CD4-positive, alpha-beta T cell (primary cell): ENCODE measurements at places on chromosomes 16 and 17. TPM values are rescaled to one million over a fixed set of nuclear protein-coding genes. Genes with fewer than 3 reads are reported as not detected.

GRCh38 chr17:32102172-32102571, 40.1 kb upstream of the RHOT1 start:
- no peak for DNase-seq

GRCh38 chr17:79859676-79860615, 20.7 kb upstream of the CBX4 start:
- DNase-seq = no peak

DNA sequence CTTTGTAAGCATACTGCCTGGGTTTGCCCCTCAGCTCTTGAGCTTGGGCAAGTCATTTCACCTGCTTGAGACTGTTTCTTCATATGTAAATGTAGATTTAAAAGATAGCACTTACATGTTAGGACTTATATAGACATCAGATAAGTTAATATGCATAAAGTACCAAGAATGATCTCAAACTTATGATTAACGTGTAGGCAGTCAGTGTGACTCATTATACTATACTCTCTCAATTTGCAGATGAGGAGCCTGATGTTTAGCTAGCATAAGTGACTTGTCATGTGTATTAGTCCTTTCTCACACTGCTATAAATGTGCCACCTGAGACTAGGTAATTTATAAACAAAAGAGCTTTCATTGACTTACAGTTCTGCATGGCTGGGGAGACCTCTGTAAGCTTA, 690.5 kb downstream of the KCNJ2 start:
- no peak for DNase-seq

GRCh38 chr17:58517378-58517927, 3.0 kb upstream of the MTMR4 start:
- no peak for DNase-seq

GRCh38 chr16:63714876-63715275, 1407.0 kb downstream of the CDH11 start:
- DNase-seq = no peak

DNA sequence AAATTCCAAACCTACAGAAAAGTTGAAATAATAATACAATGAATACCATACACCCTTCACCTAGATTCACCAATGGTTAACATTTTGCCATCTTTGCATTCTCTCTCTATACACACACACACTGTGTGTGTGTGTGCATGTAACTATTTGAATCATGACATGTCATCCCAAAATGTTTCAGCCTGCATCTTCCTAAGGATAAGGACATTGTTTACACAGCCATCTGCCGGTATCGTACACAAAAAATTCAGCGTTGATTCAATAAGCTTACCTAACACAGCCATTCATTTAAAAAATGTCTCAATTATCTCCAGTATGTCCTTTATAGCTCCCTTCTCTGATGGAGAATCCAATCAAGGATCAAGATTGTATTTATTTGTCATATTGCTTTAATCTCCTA, 3.9 kb downstream of the MXRA7 start:
- no peak for DNase-seq

- no peak for DNase-seq
These were observed 146.0 kb downstream of the FTO start for GRCh38 chr16:53849994-53850393.

DNA sequence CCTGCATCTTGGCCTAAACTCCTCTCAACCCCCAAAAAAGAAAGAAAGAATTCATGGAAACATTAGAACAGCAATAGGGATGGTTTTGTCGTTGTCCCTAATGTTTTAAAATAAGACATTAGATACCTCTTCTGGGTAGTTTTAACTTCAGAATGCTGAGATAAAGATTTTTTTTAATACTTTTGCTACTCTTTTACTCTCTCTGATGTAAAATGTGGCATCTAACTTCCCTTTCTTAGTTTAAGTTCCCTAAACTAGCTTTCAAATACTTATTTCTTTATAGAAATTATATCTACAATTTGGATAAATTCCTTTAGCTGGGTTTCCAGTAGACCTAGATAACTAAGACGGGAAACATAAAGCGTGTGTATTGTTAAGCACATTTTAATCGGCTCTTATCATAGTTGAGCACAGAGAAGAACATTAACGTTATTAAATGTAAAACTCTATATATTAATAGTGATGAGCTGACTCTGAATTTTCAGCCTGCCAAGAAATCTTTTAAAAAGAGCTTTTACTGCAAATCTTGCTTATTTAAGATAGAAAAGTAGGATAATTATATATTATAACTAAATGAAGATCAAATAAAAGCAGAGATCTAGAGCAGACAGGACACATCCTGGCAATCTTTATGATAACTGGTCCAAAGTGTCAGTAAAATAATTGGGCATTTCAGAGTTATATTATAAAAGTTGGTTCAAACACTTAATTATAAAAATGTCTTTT, 183.2 kb downstream of the CYB561 start:
- DNase-seq = no peak

GRCh38 chr17:16027708-16028584, 28.3 kb downstream of the TTC19 start:
- DNase-seq = peak; percentile 40

GRCh38 chr17:35605678-35606077, 18.6 kb downstream of the AP2B1 start:
- DNase-seq = no peak

GRCh38 chr17:6686026-6686425, 27.1 kb downstream of the SLC13A5 start:
- no peak for DNase-seq

DNA sequence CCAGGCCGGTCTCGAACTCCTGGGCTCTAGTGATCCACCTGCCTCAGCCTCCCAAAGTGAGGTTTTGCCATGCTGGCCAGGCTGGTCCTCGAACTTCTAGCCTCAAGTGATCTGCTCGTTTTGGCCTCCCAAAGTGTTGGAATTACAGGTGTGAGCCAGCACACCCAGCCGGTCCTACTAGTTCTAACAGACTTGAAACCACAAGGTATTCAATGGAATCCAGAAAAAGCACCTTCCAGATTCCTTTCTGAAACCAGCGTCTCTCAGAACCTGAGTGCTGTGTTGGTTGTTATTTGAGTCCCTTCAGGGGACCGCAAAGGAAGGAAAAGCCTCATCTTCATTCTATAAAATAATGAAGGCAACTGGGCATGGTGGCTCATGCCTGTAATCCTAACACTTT, 4.1 kb downstream of the KRABD2 start:
- no peak for DNase-seq

GRCh38 chr17:61568219-61569072, 22.6 kb downstream of the NACA2 start:
- no peak for DNase-seq

DNA sequence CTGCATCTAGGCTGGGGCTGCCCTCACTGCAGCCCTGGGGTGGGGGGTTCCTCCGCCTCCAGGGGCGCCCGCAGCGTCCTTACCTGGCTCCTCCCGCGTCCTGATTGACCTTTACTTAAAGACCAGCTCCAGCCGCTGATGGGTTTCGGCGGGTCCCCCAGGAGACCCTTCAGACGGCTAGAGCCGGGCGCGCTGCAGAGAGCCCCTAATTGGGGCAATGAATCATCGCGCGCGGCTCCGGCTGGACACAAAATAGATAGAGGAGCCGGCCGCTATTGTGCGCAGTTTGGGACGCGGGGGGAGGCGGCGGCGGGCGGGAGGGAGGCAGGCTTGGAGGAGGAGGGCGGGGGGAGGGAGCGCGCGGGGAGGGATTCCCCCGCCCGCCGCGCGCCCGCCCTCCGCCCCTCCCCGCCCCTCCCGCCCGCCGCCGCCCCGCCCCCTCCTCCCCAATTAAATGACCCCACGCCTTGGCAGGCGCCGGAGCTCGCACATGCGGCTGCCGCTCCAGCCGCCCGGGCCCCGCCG, 56.5 kb upstream of the CIBAR2 start:
- DNase-seq = no peak

DNA sequence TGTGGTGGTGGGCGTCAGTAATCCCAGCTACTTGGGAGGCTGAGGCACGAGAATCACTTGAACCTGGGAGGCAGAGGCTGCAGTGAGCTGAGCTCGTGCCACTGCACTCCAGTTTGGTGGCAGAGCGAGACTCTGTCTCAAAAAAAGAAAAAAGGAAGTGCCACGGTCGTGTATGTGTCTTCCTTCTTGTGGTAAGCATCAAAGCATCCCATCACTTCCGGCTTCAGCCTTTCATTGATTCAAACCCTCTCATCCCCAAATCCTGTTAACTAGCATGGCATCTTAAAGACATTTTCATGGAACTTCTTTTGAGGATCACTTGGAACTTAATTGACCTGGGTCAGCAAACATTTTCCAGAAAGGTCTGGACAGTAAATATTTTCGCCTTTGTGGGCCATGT, 126.2 kb downstream of the CPPED1 start:
- DNase-seq = no peak

DNA sequence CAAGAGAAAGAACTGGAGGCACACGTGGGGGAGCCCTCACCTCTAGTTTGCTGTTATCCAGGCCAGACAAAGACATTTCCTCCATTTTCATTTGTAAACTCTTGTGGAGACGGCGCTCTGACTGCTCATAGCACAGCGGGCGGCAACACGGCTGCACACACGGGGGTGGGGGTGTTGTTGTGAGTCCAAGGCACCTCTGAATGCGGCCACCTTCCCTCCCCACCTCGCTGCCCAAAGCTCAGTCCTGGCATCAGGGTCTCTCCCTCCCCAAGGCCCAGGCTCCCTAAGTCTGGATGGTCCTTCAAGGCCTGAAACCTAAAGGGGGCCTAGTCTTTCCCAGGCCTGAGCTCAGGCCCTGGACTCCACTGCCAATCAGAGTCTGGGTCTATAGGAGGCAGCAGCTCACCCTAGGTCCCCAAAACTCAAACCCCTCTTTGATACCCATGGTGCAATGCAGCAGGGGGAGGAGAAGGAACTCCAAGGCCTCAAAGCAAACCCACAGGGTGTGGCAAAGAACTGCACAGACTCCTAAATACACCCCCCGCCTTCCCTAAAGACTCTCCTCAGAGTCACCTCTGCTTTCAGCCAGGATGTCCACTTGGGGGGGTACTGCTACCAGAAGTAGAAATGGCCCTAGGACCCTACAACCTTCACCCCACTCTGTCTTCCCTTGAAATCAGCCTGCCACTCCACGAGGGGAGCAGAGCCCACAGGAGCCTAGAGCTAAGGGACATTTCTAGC, 1.5 kb downstream of the ATXN7L3 start:
- DNase-seq = no peak

- DNase-seq = no peak
These were observed 97.1 kb upstream of the HS3ST3A1 start for GRCh38 chr17:13698832-13699231.

DNA sequence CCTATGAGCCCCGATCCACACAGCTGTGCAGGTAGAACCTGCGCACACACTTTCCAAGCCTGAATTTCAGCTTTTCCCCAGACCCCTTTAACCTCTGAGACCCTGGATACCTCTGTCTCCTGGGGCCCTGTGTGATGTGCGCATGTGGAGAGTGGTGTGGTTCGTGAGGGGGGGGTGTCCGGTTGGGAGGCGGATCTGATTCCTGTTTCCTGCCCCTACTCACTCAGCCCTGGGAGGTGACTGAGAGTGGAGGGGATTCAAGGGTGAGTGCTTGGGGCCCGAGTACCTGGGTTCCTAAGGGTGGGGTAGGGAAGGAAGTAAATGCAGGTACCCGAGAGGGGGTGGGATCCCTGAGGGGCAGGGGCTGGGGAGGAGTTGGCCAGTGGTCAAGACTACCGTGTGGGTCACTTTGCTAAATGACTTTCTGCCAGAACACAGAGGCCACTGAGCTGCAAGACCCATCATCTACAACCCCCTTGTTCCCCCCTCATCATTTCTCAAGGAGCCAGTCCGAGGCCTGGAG, 621 bp downstream of the ARHGEF15 start:
- DNase-seq = no peak

GRCh38 chr17:57442914-57443571, 186.7 kb downstream of the MSI2 start:
- DNase-seq = peak; percentile 59

DNA sequence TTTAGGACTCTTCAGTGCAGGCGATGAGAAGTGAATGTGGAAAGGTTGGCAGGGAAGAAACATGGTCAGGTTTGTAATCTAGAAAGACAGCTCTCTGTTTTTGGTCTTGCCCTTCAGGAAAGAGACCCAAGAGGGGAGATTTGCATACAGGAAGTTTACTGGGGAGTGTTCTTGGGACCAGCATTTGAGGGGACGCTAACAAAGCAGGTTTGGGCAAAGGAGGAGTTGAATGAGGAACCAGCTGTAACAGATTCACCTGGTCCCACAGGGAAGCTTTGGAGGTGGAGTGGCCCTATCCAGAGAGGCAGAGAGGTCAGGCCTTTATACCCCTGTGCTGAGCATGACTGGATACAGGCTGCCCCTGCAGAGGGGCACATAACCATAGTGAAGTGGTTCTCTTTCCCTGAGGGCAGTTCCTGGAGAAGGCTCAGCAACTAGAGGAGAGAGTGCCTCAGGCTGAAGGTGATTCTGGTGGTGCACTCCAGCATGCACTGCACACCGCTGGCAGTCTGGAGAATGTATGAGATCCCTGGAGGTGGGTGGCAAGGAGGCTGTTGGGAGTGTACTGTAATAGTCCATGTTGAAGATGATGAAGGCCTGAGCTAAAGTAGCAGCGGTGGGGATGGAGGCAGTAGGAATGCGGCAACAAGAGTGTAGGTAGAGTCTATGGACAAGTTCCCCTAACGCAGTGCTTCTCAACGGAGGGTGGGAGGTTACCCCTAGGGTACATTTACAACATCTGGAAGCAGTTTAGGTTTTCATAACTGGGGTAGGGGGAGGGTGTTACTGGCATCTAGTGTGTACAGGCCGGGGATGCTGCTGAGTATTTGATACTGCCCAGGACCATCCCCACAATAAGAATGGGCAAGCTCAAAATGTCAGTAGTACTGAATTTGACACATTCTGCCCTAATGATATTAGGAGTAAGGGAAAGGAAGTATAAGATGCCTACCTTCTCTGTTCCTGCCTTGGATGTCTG, 37.2 kb downstream of the MAP2K6 start:
- no peak for DNase-seq

DNA sequence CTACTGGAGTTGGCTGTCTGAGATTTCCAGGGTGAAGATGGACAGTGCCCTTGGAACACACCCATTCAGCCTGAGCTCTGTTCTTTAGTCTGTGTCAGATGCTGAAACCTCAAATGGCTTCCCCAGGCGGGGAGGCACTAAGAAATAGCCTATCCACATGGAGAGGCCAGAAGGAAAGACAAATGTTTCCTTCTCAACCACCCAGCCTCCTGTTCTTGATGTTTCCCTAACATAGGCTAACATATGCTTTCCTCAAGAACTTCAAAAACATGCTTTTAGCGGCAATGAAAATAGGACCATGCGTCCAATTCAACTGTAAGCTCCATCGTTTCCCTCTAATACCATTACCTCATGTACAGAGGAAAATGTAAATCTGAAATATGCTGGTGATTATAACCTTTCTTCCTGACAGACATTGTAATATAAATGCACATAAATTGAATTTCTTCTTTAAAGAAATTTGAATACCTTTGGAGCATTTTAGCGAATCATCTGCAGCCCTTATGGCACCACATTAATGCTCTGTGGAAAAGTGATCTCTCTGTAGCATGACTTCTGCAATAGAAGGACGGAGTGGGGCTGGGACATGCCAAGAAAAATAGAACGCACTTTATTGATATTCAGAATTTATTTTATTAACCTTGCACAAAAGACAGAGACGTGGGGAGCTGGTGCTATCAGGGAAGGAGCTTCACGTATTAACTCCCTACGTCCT, 60.1 kb downstream of the IRX3 start:
- DNase-seq = no peak

The KCNH6 gene
- not detected for total RNA-seq

The FOXJ1 gene
- total RNA-seq = 0.63 TPM

The TNP2 gene
- total RNA-seq = not detected

The SYT17 gene
- not detected for total RNA-seq

The SLFN12 gene
- total RNA-seq = 2.4 TPM

The DNAH9 gene
- total RNA-seq = not detected

The CACNG5 gene
- total RNA-seq = not detected
